ENCODE measurements at places on chromosomes 1 and 21.

- no peak for DNase-seq
Observed at GRCh38 chr1:34270181-34270580, 93.5 kb downstream of the C1orf94 start.

- DNase-seq, result no peak
Observed at GRCh38 chr21:32806810-32807386, 35.3 kb upstream of the PAXBP1 start.

GRCh38 chr1:234901491-234902049, 227.1 kb downstream of the TOMM20 start:
- no peak for DNase-seq

DNA sequence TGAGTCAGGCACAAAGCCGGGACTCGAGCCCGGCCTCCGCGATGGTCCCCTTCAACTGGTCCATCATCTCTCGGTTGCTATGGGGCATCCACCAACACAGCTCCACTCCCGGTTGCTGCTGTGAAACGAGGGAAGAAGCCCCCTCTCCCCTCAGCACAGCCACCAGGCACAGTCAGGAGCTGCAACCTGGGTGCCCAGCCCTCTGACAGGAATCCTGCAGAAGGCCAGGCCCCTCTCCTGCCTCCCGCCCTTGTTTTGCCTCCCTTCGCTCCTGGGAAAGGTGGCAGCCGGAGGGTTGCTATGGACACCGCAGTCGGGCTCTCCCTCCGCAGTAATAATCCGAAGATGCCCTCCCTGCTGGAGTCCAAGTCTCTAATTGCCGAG, 8.9 kb upstream of the KCNN3 start:
- peak; percentile 86 for DNase-seq

DNA sequence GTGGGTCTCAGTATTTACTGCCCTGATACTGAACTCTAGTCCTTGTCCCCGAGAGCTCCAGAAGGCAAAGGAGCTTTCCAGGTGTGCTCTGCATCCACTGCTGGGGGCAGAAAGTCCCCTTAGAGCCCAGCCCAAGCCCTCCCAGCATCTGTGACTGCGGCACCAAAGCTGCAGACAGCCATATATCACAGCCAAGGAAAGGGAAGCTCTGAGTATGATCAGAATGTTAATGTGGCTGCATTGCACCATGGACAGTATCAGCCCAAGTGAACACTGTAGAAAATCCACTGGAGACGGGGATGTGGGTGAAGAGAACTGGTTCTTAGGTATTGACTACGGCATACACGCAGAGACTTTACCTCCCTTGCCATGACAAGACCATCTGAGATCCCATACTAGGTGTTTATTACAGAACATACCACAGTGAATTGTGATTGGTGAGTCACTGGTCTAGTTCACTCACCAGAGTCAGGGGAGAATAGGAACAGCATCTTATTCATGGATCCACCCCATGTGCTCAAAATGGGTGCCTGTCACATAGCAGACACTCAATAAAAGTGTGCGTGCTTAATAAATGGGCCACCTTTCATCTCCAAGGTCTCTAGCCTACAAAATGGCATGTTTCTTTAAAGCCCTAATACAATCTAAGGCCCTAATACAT, 170.3 kb downstream of the HHIPL2 start:
- no peak for DNase-seq

GRCh38 chr1:219660666-219661463, 48.0 kb upstream of the ZC3H11B start:
- DNase-seq, result peak; percentile 96
